ENCODE measurements at places on chromosomes 6 and 20.

GRCh38 chr6:125765944-125766343, 16.5 kb downstream of the HEY2 start:
- no peak for DNase-seq

DNA sequence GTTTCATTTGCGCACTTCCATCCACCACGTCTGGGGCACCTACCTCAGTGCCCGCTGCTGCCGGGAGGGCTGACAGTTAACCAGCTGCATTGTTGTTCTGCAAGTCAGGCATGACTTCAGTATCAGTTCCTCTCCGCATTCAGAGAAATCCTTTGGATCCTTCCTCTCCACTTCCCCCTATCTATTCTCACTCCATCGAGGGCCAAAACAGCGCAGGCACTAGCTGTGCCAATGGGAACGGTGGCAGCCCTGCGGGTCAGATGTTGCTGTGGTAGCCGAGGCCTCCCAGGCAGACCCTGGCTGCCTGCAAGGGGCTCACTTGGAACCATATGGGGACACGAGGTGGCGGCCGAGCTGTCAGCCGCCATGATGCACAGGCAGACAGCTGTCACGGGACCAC, 64.2 kb upstream of the INSM1 start:
- no peak for DNase-seq

GRCh38 chr6:61833176-61833755, 452.8 kb downstream of the KHDRBS2 start:
- no peak for DNase-seq

- no peak for DNase-seq
Measured at GRCh38 chr6:140548366-140548765, 1173.9 kb upstream of the CITED2 start.

- no peak for DNase-seq
Measured at GRCh38 chr6:80566361-80566760, 459.9 kb downstream of the BCKDHB start.

GRCh38 chr6:157233156-157233555, 90.2 kb downstream of the TMEM242 start:
- no peak for DNase-seq

DNA sequence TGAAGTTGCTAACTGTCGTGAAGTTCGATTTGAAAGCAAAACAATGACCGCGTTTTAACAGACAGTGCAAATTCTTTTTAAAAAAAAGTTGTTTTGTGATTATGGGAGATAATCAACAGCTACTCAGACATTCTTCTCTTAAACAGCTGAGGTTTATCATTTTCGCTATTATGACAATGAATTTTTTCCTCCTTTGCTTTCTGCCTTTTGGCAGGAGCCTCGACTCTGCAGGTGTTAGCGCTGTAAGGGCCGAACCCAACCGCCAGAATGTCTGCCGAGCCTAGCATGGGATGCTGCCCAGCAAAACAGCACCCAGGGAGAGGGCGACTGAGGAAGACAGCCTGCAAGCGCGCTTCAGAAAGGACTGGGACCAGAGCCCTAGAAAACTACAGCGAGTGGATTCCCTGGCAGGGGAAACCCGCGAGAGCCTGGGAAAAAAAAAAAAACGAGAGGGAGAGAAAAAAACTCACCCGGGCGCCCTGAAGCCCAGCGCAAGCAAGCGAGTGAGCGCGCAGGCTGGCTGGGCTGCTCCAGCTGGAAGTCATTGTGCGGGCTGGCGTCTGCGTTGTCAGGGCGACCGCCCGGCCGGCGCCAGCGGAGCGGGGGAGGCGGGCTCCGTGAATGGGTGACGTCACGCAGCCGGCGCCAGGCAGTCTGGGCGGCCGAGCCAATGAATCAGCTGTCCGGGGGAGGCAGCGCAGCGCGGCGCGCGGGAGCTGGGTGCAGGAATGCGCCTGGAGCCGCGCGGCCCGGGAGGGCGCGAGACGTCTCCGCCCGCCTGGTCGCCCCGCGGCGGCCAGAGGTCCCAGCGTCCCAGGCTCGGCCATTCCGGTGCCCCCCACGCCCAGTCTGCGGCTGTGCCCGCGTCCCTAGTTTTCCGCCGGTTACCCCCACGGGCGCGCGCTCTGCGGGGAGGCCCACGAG, 32.7 kb upstream of the ID4 start:
- DNase-seq, result peak; percentile 97
